ENCODE measurements at places on chromosomes 2 and 18.

GRCh38 chr2:32553829-32554432, 73.9 kb upstream of the TTC27 start:
- no peak for DNase-seq

- DNase-seq: no peak
Observed at GRCh38 chr2:146912536-146912935, 932.3 kb upstream of the ACVR2A start.

DNA sequence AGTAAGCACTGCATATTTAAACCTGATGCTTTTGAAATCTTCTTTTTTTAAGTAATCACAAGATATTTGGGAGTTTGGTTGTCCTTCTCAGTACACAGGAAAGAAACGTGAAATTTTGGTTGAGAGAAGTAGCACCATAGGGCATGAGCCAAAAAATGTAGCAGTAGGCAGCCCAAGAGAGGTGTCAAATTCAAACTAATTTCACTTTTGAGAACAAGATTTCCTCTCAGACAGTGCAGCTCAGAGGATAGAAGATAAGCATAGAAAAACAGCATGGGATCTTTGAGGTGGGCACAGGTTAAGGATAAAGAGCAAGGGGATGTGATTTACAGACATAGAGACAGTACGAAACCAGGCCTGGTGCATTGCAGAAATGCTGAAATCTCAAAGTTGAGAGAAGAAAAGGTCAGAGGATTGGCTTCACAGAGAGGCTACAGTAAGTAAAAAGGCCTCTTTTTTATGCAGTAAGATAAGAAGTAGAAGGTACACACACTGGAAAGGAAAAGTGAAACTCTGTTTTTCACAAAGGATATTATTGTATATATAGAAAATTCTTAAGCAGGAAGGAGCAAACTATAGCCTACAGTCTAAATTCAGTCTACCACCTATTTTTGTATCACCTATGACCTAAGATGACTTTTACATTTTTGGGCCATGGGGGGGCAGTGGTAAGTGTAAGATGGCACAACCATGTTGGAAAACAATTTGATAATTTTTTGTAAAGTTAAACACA, 89.8 kb downstream of the PKP4 start:
- DNase-seq: no peak

GRCh38 chr18:79790996-79791972, 6.5 kb upstream of the KCNG2 start:
- DNase-seq: no peak

DNA sequence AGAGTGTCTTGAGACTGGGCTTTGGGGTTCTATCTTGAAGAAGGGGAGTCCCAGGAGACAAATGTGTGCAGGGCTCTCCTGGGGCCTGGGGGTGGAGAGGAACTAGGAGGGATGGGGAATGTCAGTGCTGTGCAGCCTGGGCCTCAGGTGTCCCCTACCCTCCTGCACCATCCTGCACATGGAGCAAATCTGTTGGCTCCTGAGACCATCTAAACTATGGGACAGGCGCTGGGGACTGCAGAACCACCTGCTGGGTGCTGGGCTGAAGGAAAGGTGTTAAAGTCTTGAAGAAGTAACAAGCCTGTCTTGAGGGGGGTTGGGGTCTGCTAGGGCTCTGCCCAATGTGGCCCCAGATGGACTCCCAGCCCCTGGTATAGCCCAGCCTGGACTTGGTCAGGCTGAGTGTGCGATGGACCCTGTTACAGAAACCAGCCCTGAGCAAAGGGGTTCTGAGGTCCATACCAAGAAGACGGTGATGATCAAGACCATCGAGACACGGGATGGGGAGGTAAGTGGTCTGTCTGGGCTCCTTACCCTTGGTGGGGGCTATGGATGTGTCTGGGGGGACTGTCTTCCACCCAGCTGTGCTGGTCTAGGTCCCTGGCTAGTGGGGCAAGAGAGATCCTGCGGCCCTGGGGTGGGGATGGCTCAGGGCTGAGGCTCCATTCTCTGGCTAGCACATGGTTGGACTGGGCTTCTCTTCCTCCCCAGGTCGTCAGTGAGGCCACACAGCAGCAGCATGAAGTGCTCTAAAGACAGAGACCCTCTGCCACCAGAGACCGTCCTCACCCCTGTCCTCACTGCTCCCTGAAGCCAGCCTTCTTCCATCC, 7.3 kb downstream of the DES start:
- no peak for DNase-seq

DNA sequence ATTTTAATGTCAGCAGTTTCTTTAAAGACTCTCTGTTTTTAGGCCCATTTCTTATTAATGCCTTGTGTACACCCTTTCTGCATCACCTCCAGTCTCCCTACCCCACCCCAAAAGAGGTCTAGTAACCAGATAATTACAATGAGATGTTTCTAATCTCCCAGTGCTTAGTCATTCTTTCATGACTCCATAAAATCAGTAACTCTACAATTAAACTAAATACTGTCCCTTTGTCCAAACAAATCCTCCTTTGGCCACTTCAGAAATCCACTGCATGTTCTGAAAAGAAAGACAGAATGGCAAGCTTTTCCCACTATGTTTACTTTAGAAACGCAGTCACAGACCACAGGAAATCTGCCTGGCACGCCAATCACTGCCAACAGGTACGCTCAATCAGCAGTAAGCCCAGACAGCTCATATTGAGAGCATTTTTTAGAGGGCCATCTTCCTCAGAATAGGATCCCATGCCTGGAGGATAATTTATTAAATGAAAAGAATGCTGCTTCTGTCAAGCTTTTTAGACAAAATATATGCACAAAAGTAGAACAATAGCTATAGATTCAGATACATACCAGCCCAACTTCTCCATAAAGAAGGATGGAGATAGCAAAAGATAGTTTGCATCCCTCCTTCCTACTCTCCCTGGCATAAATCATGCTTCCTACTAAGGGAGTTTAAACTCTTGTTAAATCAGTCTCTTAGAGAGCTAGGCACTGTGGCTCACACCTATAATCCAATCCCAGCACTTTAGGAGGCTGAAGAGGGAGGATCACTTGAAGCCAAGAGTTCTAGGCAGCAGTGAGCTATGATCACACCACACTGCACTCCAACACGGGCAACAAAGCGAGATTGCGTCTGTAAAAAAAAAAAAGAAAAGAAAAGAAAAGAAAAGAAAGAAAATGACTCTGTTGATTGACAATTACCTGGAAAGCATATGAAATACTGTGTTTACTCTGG, 14.6 kb downstream of the CLASP1 start:
- no peak for DNase-seq

GRCh38 chr2:156826341-156826933, 390.3 kb downstream of the GPD2 start:
- DNase-seq: no peak

DNA sequence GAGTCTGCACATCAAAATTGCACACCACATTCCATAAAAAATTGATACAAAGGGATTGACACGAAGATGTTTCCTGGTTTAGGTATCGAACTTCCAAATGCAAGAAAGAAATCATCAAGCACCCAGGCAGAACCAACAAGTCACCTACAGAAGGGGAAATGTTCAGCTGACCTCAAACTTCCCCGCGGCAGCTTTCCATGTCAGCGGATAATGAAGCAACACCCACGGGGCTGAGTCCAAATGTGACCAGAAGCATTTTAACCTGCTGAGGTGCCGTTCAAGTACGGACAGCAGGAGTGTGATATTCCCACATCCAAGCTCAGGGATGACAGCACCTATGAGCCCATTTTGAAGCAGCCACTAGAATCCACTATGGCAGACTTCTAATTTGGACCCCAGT, 124.9 kb downstream of the GALNT14 start:
- no peak for DNase-seq

- no peak for DNase-seq
Observed at GRCh38 chr2:174675615-174676014, 78.0 kb upstream of the WIPF1 start.
